ENCODE measurements at places on chromosomes 12 and 14. TPM values are rescaled to one million over a fixed set of nuclear protein-coding genes. Genes with fewer than 3 reads are reported as not detected.

The ASB2 gene
- not detected for total RNA-seq

The SMOC1 gene
- 2.2 TPM for total RNA-seq

The AKAP3 gene
- total RNA-seq: 5.2 TPM

The MYL6B gene
- 112 TPM for total RNA-seq

The RPS29 gene
- 8,490 TPM for total RNA-seq

The C12orf60 gene
- total RNA-seq: 2.1 TPM

The KMT2D gene
- total RNA-seq: 16.4 TPM

The PAWR gene
- 16.7 TPM for total RNA-seq

The FAM186B gene
- 0.32 TPM for total RNA-seq

The PRH2 gene
- total RNA-seq: 0.48 TPM

The CACNA1C gene
- 4.3 TPM for total RNA-seq

The NUAK1 gene
- 5.0 TPM for total RNA-seq

The FBXW8 gene
- 12.5 TPM for total RNA-seq

The FRMD6 gene
- 52.2 TPM for total RNA-seq

The OR6C4 gene
- not detected for total RNA-seq

The PTPRB gene
- total RNA-seq: 1.7 TPM

The OR11G2 gene
- total RNA-seq: not detected

The FLVCR2 gene
- total RNA-seq: 0.39 TPM

The ASCL1 gene
- total RNA-seq: not detected

The FOXN3 gene
- total RNA-seq: 49.9 TPM

The TBX3 gene
- total RNA-seq: 96.8 TPM

The MYH6 gene
- total RNA-seq: not detected

The LRRK2 gene
- total RNA-seq: 1.6 TPM
